ENCODE measurements at places on chromosomes 6 and 20.
A peak's percentile ranks its signal among the peaks of the same experiment; 100 is the strongest.

DNA sequence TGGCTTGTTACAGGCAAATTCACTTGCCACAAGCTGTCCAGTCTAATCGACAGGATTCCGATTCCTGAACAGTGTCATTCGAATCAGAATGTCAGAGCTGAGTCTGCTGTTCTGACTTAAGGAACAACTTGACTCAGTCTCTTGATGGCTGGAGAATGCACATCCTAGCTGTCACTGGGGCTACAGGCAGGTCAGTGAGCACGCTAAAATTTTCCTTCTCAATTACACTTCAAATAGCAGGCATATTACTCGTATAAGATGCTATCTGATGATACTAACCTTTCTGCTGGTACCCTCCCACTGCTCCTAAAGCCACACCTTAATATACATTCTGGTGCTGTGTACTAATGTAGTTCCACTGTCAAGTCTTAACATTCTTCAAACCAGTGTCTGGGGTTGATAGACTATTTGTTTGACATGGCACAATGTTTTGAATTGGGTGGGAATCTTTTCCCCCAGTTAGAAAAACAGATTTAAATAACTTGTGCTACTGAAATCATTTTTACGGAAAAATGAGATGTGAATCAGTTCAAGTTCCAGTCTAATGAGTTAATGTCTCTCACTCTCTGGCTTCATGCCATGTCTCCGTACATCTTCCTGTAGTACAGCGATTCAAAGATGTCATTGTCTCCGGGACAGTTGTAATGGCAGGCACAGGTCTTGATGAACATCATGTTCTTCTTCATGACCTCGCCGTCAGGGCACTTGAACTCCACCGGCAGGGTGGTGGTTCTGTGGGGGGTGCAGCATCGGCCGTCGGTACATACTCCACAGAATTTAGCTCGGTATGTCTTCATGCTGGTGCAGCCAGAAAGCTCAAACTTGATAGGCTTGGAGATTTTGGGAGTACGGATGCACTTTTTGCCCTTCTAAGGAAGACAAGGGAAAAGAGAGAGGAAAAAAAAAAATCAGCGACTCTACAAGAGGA is 2.2 kb downstream of the CCN2 start:
- no peak for DNase-seq

- DNase-seq: no peak
Measured at GRCh38 chr6:11094941-11095340, 1.3 kb downstream of the SMIM13 start.

GRCh38 chr20:61385296-61385695 is 133.2 kb downstream of the CDH4 start:
- no peak for DNase-seq

GRCh38 chr20:32443386-32443974 is 85.3 kb downstream of the ASXL1 start:
- DNase-seq: no peak

DNA sequence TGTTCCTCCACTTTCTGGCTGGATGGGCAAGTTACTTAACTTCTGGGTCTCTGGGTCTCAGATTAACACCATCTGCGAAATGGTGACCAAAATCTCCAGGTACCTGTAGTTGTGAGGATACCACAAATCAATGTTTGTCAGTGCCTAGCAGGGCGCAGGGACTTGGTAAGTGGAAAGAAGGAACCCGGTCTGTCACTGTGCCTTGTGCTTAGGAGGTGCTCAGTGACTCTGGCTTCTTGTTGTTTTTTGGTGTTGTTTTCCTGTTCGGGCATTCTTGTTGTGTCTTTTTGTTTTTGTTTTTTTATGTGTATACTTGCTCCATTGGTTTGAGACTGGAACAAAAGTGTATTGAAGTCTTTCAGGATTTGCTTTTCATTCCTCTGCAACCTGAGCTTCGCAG is 17.8 kb downstream of the TM9SF4 start:
- no peak for DNase-seq

DNA sequence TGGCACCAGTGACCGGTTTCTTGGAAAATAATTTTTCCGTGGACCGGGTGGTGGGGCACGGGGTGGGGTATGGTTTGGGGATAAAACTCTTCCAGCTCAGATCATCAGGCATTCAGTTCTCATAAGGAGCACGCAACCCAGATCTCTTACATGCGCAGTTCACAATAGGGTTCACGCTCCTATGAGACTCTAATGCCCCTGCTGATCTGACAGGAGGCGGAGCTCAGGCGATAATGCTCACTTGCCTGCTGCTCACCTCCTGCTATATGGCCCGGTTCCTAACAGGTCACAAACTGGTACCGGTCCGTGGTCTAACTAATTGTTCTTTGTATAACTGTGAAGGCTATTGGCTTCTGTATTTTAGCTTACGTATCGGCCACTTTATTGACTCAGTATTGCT is 51.7 kb downstream of the VSTM2L start:
- DNase-seq: no peak

- no peak for DNase-seq
Measured at GRCh38 chr20:49247792-49248191, 28.6 kb downstream of the DDX27 start.

DNA sequence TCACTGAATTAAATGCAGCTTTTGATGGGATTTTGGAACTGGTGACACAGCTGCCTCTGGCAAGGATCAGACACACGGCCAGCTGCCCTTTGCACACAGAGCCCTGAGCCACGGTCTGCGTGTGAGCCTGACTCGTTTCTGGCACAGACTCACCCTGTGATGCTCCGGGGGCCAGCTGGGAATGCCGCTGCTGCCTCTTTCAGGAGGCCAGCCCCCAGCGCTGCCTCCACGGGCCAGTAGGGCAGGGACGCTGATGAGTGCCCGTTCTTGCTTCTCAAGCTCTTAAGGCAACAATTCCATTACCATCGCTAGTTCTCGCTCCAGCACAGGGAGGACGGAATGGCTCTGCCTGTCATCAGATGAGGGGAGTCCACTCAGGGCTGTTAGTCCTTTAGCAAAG is 61.6 kb downstream of the IRF4 start:
- no peak for DNase-seq

GRCh38 chr6:22221211-22221610 is 75.6 kb downstream of the PRL start:
- no peak for DNase-seq

GRCh38 chr6:125570526-125570925 is 178.9 kb upstream of the HEY2 start:
- DNase-seq: no peak

- no peak for DNase-seq
Measured at GRCh38 chr20:35263532-35264341, 14.2 kb downstream of the MMP24OS start.

DNA sequence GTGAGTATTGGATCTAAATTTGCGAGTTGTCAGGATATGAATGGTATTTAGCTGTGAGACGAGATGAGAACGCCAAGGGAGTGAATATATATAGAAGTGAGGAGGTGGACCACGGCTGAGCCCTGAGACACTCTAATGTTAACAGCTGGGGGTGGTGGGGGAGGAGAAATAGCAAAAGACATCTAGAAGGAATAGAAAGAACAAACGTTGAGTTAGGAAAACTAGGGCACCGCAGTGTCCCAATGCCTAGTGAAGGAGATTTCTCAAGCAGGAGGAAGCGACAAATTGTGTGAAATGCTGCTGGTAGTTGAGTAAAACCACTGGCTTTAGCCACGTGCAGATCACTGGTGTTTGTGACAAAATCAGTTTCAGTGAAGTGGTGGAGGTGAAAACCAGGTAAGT is 56.9 kb downstream of the CD164 start:
- no peak for DNase-seq

- no peak for DNase-seq
Measured at GRCh38 chr6:56962441-56962840, 7.5 kb downstream of the BEND6 start.

DNA sequence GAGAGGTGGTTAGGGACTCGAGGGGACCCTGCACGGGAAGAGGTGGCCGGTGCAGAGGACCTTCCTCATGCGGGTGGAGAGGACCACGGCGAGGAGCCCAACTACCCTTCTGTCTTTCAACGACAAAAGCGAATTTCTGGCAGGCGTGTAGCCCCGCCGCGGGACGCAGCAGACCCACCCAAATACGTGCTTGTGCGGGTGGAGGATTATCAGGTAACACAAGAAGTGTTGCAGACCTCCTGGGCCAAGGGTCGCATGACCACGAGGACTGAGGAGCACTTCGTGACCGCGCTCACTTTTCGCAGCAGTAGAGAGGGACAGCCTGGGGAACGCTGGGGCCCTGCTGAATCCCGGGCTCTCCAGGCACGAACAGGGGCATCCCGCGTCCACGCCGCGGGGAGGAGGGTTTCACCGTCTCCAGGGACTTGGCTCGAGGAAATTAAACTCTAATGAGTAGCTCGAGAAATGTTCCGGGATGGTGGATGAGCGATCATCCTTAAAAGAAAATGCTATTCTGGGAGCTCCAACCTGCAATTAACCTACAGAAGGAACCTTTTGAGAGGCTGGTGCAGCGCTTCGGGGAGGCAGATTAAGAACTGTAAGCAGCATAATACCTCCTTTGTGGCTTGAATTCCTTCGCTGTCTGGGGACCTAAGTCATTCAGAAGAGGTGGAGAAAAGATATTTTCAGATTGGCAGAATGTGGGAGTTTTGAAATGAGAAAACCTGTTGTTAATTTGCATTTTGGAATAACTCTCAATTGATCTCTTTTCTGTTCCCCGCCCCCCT is 804 bp downstream of the C6orf141 start:
- DNase-seq: peak; percentile 6

GRCh38 chr6:147728903-147729302 is 220.4 kb downstream of the SAMD5 start:
- DNase-seq: no peak

DNA sequence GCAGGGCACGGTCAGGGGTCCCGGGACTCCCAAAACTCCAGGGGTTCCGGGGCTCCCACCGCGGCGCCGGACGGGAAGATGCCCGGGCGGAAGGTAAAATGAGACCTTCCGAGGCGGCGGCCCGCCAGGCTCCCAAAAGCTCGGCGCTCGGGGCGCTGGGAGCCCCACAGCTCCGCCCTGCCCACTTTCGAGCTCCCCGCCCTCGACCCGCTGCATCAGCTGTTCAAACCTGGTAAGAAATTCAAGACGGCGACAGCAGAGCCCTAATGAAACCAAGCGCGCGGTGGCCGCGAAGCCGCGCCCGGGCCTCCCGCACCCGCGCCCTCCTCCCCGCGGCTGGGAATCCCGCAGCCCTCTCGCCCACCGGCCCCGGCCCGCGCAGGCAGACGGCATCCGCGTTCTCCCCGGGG is 369 bp downstream of the SLC4A11 start:
- peak; percentile 84 for DNase-seq

- DNase-seq: no peak
Measured at GRCh38 chr20:48841875-48842529, 14.2 kb upstream of the PREX1 start.

GRCh38 chr6:130815200-130816071 is 11.8 kb upstream of the SMLR1 start:
- DNase-seq: no peak

- DNase-seq: no peak
Measured at GRCh38 chr6:40409716-40410397, 177.3 kb downstream of the LRFN2 start.

DNA sequence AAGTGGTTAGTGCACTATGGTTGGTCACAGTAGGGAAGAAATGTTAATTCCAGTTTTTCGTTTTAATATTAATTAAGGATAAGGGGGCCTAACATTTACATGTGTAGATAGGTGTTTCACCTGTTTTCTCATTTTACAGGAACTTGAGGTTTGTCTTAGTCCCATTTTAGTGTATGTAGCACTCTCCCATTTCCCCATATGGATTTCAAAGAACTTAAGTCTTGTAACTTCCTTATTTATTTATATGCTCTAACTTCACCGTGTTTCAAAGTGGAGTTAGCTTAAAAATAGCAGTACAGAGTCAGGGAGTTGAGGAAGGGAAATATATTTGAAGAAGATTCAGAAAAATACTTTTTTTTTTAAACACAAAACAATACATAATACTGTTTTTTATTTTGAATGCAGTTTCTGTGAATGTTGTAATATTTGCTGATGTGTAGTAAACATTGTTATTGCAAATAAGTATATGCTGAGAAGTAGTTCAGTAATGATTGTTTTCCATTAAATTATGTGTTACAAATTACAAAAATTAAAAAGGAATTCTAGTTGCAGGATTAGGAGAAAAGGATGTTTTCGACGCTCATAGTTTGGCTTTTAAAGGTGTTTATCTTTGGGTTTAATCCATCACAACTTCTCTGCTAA is 3.5 kb downstream of the SCAF8 start:
- no peak for DNase-seq

DNA sequence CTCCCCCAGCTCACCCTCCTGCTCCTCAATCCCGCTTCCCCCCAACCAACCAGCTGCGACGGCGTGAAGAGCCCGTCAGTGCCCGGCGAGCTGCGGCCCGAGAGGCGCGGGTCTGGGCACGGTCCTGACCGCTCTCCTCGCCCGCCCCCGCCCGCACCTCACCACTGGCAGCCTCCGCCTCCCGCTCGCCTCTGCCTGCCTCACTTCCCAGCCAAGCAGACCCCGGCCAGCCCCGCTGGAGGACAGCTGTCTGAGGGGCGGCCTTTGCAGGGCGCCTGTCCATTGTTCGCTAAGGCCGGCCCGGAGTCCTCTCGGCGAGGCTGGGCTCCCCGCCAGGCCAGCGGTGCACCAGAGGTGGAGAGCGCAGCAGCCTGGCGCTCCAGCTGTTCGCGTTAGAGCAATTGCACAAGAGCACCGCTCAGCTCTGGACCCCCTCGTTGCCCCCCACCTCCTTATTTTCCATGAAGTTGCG is 1.3 kb downstream of the SOBP start:
- peak; percentile 11 for DNase-seq

- DNase-seq: no peak
Measured at GRCh38 chr20:58109126-58109880, 119.2 kb downstream of the ANKRD60 start.

DNA sequence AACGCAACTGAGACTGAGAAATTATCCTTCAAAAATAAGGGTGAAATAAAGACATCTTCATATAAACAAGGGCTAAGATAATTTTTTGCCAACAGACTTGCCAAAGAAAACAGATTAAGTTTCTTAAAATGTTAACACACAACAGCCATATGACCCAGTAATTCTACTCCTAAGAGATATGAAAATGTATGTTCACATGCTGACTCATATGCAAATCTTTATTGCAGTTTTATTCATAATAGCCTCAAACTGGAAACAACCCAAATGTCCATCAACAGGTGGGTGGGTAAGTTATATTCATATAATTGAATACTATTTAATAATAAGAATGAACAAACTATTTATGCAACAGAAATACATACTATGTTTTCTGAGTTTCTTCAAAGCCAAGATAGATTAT is 140.1 kb downstream of the REV3L start:
- DNase-seq: no peak

GRCh38 chr6:120514544-120514943 is 819.7 kb downstream of the TBC1D32 start:
- no peak for DNase-seq

GRCh38 chr20:55216525-55217242 is 741.3 kb downstream of the DOK5 start:
- DNase-seq: no peak

GRCh38 chr6:53361549-53362031 is 12.8 kb upstream of the ELOVL5 start:
- DNase-seq: no peak

All from GM12891 (cell line).